T-helper 17 cell (primary cell): ENCODE measurements at places on chromosomes 1 and 21.

DNA sequence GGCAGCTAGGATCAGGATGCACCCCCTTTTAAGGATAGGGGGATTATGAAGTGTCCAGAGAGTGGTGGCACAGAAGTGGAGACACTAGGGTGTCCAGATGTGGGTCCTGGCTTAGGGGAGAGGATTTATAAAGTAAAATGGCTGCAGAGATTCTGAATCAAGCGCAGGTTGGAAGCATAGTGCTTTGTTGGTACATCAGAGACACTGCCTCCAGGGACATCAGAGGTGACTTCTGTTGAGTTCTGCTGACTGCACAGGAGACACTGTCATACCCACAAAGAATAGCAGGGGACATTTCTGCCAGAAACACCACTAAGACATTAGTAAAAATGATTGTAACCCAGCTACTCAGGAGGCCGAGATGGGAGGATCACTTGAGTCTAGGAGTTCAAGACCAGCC, 16.4 kb downstream of the GPR137B start:
- DNase-seq, result no peak

GRCh38 chr21:31728191-31728590, 3.7 kb downstream of the SCAF4 start:
- DNase-seq, result no peak

- no peak for DNase-seq
Observed at GRCh38 chr1:77534456-77534855, 148.0 kb downstream of the ZZZ3 start.

- DNase-seq, result peak; percentile 47
Observed at GRCh38 chr1:154999571-155000410, 2.8 kb upstream of the ZBTB7B start.

DNA sequence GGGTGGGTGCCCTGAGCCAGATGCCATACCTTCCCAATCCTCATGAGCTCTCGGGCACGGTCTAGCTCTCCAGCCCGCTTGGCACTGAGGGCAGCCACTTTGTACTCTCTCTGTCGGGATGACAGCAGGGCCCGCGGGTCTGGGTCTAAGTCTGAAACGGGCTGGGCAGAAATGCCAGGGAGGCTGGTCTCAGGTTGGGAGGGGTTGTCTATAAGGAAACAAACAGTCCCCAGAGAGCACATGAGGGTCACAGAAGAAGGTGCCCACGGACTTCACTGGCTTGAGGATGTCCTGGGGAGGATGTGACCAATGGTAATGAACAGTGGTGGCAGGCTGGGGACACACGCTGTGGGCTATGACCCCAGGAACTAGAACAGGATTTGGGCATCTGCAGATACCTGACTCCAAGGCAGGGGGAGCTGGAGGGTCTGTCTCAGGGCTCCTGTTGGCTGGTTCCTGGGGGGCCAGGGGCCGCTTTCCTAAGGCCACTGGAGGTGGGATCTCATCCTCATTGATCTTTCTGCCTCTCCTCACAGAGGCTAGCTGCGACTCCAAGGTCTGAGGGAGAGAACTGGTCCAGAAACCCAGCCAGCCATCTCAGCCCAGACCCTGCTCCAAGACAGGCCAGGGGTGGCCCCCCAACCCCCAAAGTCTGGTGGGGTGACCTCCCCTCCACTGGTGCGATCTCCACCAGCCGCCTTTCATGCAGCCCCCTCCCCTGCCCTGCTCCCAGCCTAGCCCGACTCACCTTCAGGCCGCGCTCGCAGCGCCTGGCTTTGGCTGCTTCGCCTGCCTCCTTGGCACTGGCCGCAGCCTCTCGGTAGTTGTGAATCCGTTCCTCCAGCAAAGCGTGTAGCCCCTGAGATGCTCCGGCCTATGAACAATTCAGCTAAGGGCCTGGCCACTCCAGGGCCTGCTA, 6.1 kb downstream of the CC2D1B start:
- no peak for DNase-seq

GRCh38 chr1:65421351-65422025, 1.0 kb downstream of the LEPR start:
- DNase-seq, result no peak

GRCh38 chr1:193545171-193545570, 358.8 kb upstream of the B3GALT2 start:
- no peak for DNase-seq
